ENCODE measurements at places on chromosomes 13 and 19.

DNA sequence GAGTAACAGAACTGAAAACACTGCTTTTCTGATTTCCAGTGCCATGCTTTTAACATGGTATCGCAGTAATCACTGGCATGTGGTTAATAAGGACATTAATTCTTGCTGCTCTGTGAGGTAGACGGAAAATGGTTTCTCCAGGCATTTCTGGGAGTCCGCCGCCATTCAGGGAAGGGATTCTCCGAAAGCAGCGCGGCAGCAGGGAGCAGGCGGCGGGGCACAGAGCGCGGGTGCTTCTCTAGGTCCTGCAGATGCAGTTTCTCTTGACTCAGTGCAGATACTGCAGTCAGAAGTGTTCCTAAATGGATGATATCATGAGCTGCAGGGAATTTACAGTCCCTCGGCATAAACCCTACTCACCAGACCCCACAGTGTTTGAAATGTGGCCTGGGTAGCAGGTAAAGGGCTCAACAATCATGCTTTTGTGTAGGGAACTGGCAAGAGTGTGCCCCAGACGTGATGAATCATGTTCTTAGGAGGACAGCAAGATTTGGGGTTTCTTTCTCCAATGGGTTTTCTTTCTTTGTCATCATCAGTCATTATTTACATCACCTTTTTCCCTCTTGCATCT lies 338.6 kb upstream of the ARGLU1 start:
- DNase-seq, result no peak

- DNase-seq, result no peak
These were observed 129.1 kb downstream of the URI1 start for GRCh38 chr19:30070968-30071632.

- DNase-seq, result peak; percentile 94
These were observed at the start of gene GPX4 for GRCh38 chr19:1103708-1104310. Gene GPX4 (plus strand): TSS chr19:1103994. CDS start chr19:1104044, 50 bp downstream.

DNA sequence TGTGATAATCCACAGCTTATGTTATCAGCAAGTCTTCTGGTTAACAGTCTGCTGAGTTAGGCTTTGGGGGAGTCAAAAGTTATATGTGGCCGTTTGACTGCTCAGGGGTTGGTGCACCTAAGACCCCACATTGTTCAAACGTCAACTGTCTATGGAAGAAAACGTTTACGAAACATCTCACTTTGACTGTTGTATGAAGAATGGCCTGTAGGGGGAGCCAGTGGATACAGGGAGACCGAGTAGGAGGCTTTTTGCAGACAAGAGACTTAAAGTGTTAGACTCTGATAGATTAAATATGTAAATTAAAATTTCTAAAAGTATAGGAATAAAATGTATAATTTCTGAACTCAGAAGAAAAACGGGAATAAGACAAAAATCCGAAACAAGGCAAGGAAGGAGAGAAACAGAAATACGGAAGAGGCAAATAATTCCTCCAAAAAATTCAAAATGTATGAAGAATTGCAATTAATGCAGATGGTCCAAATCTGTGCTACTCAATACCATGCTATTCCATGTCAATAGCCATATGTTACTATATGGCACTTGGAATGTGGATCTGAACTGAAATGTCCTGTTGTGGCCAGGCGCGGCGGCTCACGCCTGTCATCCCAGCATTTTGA lies 37.8 kb downstream of the TNFSF14 start:
- peak; percentile 39 for DNase-seq

DNA sequence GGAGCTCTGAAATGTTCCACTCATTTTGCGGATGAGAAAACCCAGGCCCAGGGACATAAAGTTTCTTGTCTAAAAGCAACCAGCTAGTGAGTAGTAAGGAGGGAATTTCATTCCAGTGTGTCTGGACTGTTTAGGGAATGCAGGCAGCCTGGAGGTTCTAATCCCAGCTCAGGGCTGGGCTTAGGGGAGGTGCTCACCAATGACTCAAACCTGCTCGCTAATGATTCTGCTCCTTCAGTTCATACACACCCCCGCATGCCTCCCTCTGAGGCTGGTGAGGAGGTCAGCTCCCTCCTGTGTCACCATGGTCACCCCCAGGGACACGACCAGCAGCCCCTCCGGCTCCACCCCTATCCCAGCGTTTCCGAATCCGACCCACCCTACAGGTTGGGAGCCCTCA lies 34.6 kb downstream of the CYP4F2 start:
- no peak for DNase-seq

DNA sequence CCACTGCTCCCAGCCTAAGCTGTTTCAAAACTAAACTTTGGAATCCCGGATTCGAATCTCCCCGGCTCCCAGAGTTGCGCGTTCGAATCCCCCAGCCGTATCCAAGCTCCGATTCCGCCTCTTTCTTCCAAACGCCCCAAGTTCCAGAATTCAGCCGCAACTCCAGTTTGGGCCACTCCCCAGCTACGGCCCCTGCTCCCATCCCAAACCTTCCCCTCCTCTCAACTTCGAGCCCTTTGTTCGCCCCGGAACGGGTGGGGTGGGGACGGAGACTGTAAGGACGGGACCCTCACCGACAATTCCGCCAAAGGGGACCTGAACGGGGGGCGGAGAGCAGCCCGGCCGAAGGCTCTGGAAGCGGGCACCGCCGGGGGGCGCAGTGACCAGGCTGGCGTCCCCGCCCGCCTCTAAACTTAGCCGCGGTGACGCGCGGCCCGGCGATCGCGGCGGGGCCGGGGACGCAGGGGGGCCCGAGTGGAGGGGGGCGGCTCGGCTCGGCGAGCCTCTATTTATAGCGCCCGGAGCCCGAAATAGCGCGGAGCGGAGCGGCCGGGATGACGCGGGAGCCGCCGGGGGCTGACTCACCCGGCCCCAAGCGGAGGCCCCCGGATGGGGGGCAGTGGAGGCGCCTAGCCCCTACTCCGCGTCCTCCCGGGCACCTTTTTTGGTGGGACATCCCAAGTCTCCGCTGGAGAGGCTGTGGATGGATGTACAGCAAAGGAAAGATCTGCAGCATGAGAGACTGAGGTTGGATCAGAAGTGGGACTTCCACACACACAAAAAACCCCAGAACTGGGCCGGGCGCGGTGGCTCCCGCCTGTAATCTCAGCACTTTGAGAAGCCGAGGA lies 4.9 kb upstream of the ERCC1 start:
- DNase-seq, result no peak

- DNase-seq, result no peak
These were observed 100.9 kb downstream of the FOXO1 start for GRCh38 chr13:40565282-40566148.

DNA sequence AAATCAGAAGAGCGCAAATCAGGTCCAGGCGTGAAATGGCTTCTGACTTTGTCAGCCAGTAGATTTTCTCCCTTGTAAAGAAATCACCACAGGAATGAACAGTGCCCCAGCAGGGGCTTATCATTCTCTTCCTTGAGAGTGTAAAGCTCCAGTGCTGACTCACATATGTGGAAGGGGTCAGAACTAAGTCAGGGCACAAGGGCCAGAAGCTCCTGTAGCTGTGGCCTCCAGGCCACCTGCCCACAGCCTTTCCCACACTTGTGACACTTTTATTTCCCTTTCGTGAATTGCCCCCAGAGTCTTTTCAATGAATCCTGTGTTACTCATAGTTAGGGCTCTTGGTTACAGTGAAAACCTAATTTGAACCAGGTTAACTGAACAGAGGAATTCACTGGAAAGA lies 99.6 kb downstream of the SUCLA2 start:
- peak; percentile 75 for DNase-seq

- no peak for DNase-seq
These were observed 5.3 kb downstream of the DYRK1B start for GRCh38 chr19:39828654-39829032.

GRCh38 chr13:110113284-110113764 lies 193.6 kb downstream of the COL4A1 start:
- peak; percentile 76 for DNase-seq

DNA sequence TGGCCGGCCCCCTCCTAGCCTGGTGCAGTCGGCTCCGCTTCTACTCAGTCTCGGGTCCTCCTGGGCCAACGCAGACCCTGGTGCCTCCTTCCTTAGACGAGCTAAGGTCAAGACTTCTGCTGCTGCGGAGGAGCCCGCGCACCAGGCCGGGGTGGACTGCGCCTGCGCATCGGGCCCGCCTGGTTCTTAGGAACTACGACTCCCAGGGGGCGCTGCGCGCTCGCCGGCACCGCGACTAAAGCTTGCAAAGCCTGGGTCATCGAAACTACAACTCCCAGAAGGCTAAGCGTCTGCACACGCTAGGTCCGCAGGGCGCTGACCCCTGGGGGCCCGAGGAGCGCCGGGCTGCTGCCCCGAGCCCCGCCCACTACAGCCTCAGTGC lies at the start of gene ZNF835:
Gene ZNF835 (minus strand): TSS at position 145 of the 382 bp plus-strand sequence. CDS start 6,559 bp downstream, outside the sequence.
- no peak for DNase-seq
